ENCODE measurements at places on chromosomes 6 and 20.

- no peak for DNase-seq
Measured at GRCh38 chr6:53734473-53735299, 60.1 kb upstream of the LRRC1 start.

DNA sequence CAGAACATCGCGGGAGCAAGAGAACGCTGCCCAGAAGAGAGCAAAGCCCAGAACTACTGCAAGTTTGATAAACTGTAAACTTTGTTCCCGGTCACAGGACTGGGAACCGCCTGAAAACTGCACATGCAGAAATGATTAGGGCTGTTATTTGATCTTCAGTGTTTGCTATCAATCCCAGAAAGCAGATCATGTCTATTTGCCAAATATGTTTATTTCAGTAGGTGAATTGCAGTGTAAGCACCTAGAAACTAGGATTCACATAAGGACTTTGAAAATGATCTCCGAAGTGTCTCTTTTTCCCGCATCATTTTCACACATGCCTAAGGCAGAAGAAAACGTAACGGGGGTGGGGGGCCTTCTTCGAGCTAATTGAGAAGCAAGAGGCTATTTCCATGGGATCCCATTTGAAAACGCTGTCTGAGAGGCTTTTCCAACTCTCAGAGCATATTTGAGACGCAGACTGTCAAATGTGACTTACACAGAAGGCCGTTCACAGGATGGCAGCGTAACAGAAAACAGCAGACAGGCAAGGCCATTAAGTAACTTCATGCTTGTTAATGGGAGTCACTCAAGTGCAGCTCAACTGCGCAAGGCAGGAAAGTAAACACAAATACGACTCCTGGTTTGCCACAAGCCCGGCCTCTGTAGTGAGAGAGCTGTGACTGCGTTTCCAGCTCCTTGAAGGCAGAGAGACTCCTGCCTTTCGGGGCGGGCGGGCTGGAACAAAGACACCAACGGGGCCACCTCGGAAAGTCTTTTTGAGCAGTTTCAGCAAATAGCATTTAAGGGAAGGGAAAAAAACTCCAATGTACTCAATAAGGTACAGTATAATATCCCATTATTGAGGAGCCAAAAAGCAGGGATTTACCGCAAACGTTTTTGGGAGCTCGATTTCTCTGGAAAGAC is 144.7 kb upstream of the ZNF217 start:
- no peak for DNase-seq

DNA sequence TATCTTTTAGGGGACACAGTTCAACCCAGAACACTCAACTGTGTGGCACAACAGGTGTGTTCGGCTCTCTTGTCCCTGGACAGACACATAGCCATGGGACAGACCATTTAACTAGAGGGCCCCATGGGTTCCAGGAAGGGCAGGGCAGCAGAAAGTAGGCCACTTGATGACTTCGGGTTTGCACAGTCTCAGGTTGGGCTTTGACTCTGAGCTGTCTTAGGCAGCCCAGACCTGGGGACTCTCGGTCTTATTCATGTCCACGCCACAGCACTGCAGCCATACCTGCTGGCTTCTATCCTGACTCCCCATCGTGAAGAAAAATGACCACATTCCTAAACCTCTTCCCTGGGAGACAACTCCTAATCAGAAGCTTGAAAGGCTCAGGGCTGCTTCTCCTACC is 146.1 kb upstream of the AKAP12 start:
- no peak for DNase-seq

GRCh38 chr6:62043084-62043483 is 242.9 kb downstream of the KHDRBS2 start:
- no peak for DNase-seq

- DNase-seq = no peak
Measured at GRCh38 chr20:36925234-36925633, 26.3 kb downstream of the SAMHD1 start.

- no peak for DNase-seq
Measured at GRCh38 chr6:167981916-167982462, 15.5 kb upstream of the KIF25 start.

DNA sequence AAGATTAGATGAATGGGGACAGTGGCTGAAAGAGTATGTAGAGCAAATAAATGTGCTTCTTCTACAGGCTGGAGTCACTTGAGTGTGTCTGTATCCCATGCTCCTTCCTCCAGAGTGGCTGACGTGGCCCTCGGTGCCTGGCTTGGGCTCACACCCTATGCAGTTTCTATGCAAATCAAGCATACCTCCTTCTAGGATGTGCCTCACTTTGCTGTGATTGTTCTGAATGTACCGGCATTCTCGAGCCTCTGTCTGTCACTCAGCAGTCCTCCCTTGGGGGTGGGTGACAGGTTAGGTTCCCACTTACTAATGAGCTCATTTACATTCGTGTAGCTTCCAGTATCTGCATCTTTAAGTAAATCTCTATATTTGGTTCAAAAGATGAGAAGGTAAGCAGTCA is 55.1 kb upstream of the HDDC2 start:
- DNase-seq = no peak

DNA sequence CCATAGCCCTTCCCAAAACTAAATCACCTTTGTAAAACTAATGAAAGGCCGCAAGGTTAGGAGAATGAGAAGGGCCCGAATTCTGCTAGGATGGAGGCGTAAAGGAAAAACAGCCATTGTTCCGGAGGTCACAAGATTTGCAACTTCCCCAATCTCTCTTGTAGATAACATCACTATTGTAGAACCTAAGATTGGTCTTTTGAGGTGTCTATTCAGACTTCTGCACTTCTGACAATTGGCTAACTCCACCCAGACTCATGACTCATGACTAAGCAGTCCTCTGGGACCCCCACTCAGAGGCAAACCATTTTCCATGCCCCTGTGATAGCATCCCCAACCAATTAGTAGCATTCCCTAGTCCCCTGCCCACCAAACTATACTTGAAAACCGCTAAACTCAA is 210.5 kb upstream of the SHLD1 start:
- DNase-seq = no peak

GRCh38 chr6:84912472-84913322 is 148.3 kb upstream of the TBX18 start:
- DNase-seq = no peak

GRCh38 chr6:97292671-97293070 is 9.7 kb upstream of the MMS22L start:
- DNase-seq = no peak

DNA sequence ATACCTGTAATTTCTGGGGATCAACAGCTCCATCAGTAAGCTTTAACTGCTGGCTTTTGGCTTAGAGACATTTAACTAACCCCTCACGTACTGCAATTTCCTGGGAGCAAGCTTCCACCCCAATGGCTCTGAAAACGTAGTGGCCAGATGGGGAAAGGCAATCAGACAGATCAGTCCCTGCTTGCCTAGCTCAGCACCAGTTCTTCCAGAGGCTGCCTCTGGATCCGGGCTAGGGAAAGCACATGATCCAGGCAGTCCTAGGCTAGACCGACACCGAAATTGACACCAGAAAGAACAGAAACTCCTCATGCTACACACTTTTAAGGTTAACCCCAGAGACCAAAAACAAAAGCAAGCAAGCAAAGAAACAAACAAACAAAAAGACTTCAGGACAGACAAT is 13.3 kb downstream of the PREP start:
- DNase-seq = no peak

GRCh38 chr6:114955363-114955762 is 612.5 kb upstream of the HS3ST5 start:
- no peak for DNase-seq

- no peak for DNase-seq
Measured at GRCh38 chr20:32599783-32600340, 14.7 kb upstream of the NOL4L start.

GRCh38 chr6:36570264-36570663 is 23.0 kb upstream of the STK38 start:
- no peak for DNase-seq

DNA sequence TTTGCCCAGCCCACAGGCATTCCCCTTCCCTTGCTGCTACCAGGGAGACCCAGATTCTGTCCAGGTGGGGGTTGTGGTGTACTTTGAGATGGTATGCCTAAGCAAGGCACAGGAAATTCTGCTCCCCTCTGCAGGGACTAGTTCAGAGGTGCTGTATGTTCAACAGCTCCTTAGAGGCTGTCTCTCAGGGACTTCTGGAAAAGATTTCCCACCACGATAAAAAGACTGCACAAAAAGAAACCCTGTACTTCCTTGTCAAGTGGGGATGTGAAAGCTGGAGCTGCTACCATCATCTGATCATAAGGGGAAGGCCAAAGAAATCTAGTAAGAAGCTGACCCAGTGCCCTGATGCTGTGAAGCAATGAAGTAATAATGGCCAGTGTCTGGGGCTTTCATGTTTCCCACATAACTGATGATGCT is 51.5 kb upstream of the SMIM29 start:
- DNase-seq = no peak

DNA sequence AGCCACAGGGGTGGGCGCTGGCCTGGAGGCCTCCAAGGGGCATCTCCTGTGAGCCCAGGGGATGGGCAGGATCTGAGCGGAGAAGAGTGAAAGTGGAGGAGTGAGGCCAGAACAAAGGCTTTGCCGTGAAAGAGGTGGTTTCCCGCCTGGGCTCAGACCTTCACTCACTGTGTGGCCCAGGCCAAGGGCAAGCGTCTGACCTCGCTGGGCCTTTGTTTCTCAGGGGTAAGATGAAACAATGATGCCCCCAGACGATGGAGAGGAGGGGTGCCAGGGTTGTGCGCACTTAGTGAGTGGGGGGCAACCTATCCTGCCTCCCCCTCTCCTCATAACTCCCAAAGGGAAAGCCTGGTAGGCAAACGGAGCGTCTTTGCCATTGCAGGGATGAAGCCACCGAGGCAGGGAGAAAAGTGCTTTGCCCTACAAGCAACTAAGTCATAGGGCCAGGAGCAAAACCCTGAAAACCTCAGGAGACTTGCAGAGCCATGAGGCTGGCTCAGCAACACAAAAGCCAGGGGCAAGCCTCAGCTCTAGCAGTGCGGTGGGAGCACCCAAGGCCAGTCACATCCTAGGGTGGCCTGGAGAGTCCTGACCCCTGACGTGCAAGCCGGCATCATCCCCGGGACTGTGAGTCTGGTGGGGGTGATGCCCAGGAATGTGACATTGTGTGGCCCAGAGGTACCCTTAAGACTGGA is 897 bp upstream of the STMN3 start:
- no peak for DNase-seq

DNA sequence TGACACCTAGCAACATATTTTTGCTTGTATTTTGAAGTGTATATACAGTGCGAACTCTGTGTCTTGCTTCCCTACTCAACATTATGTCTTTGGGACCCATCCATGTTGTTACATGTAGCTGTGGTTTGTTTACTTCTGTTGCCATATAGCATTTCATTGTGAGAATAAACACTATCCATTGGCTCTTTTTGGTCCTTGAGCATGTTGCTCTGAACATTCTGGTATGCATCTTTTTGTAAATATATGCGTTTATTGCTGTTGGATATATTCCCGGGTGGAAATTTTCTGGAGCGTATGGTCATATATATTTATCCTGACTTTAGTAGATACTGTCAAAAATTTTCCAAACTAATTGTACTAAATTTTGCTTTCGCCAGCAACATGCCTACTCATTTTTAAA is 222.5 kb upstream of the SPTLC3 start:
- DNase-seq = no peak

- no peak for DNase-seq
Measured at GRCh38 chr6:20751293-20751935, 217.2 kb downstream of the CDKAL1 start.

GRCh38 chr20:61856626-61857413 is 208.9 kb downstream of the TAF4 start:
- DNase-seq = no peak

GRCh38 chr6:137102851-137103492 is 58.2 kb upstream of the IL20RA start:
- DNase-seq = peak; percentile 79

DNA sequence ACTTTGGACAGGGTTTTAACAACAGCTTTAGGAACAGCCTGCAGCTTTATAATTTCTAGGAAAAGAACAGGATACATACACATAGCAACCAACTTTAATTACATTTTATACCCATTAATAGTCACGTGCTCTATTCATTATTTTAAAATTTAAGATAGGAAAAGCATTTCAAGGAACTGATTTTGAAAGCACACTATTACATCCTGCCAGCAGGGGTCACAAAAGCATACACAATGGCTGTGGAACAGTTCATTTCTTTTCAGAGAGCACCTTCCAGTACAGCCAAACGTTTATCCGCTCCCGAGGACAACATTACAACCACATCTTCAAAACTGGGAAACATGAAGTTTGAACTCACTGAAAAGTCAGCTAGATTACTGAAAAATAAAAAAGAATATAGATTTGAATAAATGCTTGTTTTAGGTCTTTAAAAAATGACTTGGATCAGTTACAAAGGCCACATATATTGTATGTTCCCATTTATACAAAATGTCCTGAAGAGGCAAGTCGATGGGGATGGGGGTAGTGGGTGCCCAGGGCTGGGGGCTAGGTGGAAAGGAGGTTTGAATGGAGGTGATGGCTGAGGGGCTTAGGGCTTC is 104.6 kb upstream of the EXOC2 start:
- peak; percentile 21 for DNase-seq

- DNase-seq = no peak
Measured at GRCh38 chr6:70684794-70685493, 17.3 kb downstream of the SMAP1 start.

GRCh38 chr6:71287926-71288227 is 734 bp upstream of the OGFRL1 start:
- no peak for DNase-seq

DNA sequence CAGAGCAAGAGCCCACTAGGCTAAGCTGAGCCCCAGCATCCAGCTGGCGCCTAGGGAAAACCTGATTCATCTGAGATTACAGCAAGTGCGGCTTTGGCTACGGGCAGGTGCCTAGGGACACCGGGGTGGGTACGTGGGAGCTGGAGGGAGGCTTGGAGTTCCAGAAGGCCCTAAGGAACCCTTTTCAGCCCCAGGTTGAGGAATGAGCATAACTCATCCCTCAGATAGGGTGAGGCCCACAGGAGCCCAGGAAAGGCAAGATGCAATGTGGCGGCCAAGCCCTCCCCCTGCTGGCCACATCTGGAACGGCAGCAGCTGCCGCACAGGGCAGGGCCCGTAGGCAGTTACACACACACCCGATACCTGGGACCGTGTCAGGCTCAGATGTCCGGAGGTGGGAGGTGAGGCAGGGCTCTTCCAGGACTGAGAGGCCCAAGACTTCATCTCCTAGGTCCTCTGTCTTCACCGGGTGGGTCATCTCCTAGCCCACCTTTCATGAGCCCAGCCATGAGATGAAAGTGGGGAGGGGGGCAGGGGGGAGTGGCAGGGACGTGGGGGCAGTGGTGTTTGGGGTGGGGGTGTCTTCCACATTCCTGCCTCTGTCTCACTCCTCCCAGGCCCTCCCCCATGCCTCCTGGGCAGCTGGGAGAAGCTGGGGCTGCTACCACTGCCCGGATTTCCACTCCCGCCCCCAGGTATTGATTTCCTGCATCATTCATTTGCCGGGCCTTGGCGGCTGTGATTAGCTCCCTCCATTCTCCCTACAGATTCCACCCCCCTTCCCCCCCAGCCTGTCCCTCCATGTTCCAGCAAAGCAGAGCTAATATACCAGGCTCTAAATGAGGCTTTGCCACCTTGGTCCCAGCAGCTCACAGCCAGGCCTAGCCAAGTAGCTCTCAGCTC is 5.5 kb downstream of the MDGA1 start:
- DNase-seq = peak; percentile 84

DNA sequence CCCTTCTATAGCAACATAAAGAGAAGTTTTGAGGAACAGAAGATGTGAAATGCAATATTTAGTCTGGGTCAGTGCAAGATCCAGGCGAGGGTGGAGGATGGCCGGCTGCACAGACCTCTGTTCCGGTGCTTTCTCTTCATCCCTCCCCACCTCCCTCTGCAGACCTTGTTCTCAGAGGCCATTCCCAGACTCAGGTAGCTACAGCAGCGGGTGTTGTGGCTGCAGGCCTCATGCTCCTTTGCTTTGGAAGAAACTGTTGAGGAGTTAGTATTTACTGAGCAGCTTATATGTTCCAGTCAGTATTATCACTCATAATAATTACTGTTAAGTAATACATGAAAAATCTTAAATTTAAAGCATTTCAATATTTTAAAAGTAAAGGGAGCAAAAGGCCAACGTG is 1.7 kb downstream of the BTN3A3 start:
- DNase-seq = no peak

Measured in memory B cell (primary cell).